ENCODE measurements at places on chromosomes 2 and 18.

DNA sequence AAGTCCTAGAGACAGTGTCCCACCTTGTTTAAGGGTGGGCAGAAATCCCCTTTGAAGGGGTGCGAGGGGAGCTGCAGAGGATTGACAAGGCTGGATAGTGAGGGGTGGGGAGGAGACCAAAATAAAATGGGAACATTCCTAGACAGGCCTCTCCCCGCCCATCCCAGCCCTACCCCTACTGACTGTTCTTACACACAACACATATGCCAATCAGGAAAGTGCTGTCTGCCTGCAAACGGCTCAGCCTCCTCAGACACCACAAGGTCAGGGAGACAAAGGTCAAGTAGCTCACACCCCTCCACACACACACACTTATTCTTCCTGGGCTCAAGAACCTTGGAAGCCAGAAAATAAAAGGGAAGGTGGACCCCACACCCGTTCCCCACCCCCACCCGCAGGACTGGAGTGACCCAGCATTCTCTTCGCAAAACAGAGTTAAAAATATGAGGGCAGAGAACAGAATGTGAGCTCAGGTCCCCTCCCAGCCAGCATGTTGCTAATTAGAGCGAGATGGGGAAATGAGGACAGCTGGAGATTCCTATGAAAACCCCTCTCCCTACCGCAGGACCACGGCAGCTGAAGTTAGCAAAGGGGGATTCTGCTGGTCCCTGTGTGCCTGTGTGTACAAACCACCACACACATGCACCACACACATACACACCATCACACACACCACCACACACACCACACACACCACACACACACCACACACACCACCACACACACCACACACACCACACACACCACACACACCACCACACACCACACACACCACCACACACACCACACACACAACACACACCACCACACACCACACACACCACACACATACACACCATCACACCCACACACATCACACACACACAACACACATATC, 197.8 kb downstream of the TNS1 start:
- no peak for DNase-seq

DNA sequence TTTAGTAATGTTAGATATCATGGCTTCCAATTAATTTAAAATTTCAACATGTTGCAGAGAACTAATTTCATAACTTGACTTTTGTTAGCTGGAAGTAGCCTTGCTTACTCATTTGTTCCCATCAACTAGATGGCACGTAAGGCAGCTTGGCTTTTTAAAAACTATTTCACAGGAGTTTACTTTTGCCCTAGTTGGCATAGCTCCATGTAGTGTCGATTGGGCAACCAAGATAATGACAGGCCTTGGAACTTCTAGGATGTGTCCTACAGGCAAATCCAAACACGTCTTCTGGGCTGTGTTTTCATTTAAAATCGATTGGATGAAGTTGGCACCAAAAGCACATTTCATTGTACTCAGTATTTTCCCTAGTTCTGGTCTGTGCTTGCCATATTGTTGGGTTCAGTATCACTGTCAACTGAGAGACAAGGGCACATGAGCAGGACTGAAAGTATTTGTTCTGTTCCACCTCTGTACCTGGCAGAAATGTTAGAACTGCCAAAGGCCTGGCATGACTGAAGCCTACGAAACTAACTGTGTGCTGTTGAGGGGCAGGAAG, 29.4 kb downstream of the HADHB start:
- no peak for DNase-seq

GRCh38 chr18:40676668-40677067, 1278.4 kb upstream of the PIK3C3 start:
- DNase-seq: no peak

GRCh38 chr2:162490761-162491470, 147.0 kb downstream of the GCA start:
- DNase-seq: no peak

DNA sequence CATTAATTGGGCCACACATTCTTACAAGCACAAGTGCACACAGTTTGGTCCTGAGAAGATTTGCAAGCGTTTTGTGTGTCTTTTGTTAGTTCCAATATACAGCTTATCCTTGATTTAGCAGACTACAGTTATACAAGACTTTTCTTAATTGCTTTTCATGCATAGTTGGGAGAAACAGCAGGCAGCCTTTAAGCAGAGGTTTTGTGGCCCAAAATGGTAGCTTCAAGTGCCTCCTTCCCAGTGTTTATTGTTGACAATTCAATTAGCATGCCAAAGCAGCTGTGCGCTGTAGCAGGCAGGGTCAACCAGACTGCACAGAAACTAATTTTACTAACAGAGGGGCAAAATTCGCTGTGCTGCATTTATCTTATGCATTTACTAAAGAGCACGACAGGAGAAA, 47.5 kb downstream of the FRZB start:
- DNase-seq: no peak

GRCh38 chr2:173157676-173158293, 82.1 kb downstream of the MAP3K20 start:
- DNase-seq: no peak

GRCh38 chr18:43533371-43533770, 256.1 kb upstream of the SYT4 start:
- no peak for DNase-seq

DNA sequence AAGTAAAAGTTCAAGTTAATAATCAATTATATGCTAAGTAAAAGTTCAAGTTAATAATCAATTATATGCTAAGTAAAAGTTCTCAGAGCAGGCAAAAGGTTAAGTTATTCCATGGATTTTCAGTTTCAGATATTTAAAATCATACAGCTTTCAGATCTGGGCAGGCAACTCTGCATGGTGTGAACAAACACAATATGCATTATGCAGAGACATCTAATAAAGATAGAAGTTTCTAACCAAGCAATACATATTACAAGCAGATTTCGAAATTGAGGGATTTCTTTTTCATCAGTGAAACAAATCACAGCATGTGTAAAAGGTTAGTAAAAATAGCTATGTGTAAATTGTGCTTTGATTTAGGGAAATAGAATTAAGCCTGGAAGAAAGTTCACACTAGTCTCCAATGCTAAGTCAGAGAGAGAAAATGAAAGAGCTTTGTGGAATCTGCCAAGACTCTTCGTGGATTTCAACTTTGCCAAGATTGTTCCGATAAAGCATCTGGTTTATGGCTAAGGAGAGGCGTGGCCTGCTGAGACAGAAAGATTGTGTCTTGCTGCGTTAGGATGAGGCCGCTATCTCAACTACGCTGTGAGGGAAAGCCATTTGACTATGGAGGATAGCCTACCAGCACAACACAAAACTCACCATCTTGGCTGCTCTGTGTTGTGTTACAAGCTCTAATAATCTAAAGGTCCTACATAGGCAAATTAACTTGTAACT, 60.1 kb upstream of the SLC16A14 start:
- no peak for DNase-seq

DNA sequence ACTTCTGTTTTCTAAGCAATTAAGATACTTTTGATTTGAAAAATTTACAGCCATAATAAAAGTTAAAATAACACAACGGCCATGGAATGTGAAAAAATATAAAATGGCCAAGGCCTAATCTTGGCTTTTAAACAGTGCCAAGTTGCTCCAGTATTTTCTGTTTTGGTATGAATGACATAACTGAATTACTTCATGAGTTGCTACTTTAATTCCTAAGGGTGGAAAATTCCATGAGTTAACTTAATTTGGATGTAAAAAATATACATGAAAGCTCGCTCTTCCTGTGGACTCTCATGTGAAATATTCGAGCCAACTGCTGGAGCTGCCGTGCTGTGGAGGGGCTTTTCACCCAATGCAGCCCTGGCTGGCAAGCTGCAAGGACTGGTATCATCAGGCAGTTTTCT, 286.0 kb upstream of the CCDC68 start:
- DNase-seq: no peak

- DNase-seq: no peak
Measured at GRCh38 chr18:55453186-55453585, 134.8 kb downstream of the TCF4 start.

- no peak for DNase-seq
Measured at GRCh38 chr2:213545964-213546475, 261.8 kb downstream of the SPAG16 start.

DNA sequence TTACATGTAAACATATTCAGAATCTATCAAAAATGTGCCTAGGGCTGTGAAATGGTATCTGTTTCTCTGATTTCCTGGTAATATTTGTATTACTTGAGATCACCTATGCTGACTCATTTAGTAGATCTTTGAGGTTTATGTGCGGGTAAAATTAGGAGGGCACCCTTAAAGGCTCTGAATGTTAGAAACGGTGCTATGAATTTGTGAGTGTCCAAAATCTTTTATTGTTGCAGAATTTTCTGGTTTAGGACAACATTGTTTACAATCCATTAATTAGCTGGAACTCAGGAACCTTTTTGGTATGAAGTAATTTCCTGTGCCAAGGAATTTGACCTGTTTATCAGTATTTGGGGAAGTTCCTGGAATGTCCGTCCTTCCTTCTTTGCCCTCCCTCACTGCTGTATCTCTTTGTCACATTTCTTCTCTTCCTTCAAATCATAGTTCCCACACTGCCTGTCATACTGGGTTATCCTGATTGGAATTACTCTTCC, 130.5 kb downstream of the TANC1 start:
- DNase-seq: no peak

GRCh38 chr2:232457121-232458011, 1.4 kb downstream of the ALPI start:
- DNase-seq: no peak

- no peak for DNase-seq
Measured at GRCh38 chr2:41000374-41000773, 548.5 kb upstream of the SLC8A1 start.

DNA sequence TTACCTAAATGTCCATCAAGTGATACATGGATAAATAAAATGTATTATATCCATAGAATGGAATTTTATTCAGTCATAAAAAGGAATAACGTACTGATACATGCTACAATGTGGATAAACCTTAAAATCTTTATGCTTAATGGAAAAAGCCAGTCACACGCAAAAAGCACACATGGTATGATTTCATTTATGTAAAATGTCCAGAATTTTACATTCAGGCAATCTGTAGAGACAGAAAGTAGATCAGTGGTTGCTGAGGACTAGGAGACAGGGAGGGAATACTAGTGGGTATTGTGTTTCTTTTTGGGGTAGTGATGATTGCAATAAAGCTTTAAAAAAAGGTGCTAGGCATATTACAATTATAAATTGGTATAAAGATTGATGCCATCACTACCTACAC, 30.7 kb upstream of the CD302 start:
- no peak for DNase-seq

DNA sequence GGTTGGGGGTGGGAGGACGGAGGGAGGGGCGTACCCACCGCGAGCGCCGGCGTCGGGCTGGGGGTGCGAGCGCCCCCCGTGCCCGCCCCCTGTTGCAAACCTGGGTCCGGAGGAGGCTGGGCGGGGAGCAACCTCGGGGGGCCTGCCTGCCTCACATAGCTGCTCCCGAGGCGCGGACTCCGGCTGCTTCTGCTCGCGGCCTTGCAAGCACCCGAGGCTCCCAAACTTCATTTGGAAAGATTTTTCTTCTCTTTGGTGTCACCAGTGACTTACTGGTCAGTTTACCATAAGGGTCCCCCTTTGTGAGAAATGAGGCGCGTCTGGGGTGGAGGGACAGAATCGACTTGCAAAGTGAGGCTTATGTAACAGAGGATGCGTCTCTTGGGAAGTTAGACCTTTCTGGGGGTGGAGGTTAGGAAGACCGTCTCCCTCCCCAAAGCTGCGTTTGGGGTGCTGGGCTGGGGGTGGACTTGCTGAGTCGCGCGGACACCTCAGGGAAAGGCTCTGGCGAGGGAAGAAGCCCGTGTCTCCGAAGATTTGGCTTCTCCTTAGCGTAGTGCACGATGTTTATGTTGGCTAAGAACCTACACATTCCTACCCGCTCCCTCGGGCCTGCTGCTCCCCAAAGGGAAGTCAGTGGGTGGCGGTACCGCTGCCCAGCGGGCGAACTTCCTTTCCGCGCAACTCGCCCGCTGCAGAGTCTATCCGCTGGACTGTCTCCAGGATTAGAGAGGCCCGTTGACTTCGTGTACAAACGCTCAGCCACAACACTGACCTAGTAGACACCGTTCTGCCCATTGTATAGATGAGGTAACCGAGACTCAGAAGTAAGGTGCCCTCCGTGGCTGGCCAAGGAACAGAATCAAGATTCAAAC, 559 bp downstream of the TMEM37 start:
- DNase-seq: no peak

GRCh38 chr2:144461308-144461766, 58.6 kb downstream of the ZEB2 start:
- DNase-seq: no peak

Measured in activated T-cell treated with anti-CD3 and anti-CD28 coated beads for 4 hours (primary cell).